ENCODE measurements at places on chromosomes 16 and 17. TPM values are rescaled to one million over a fixed set of nuclear protein-coding genes. Genes with fewer than 3 reads are reported as not detected.

Gene CTRB2
- polyA plus RNA-seq = not detected

Gene MYH3
- 2.1 TPM for polyA plus RNA-seq

Gene RAPGEFL1
- polyA plus RNA-seq = 8.5 TPM

Gene CCL7
- polyA plus RNA-seq = not detected

Gene MYH8
- polyA plus RNA-seq = not detected

Gene ZNF385C
- 3.0 TPM for polyA plus RNA-seq

Gene HSDL1
- polyA plus RNA-seq = 44.8 TPM

Gene PRR29
- polyA plus RNA-seq = 8.9 TPM

Gene MT4
- not detected for polyA plus RNA-seq

- no peak for DNase-seq
These were observed 135.8 kb downstream of the SKAP1 start for GRCh38 chr17:48294020-48294805.

DNA sequence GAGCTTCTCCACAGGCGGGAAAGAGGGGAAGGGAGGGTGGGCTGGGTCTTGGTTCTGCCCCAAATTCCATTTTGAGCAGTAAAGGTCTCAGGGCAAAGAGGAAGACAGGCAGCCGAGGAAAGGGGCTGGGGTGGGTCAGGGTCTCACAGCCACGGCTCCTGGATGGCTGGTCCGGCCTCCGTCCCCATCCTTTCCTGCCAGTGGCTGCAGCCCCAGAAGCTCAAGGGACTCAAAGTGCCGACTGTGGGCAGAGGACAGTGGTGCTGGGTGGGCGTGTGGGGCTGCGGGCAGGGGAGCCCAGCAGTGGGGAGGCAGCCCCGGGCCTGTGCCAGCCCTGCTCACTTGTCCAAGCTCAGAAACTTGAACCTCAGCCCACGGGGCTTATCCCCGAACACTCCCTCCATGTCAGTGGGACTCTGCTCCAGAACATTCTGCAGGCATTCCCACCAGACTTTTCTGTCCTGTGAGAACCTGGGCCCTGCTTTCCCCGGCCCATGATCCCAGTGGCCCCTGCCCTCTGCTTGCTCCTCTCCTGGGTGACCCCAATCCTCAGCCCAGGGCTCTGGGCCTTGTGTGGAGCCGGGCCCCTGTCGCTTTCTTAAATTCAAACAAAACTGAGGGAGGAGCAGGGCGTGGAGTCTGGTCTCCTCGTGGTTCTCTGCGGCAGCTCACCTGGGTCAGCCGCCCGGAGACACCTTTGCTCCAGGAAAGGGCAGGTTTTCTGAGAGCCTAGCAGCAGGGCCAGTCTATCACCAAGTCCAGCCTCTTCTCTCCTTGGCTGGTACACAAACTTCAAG, 117.8 kb upstream of the METRNL start:
- no peak for DNase-seq

DNA sequence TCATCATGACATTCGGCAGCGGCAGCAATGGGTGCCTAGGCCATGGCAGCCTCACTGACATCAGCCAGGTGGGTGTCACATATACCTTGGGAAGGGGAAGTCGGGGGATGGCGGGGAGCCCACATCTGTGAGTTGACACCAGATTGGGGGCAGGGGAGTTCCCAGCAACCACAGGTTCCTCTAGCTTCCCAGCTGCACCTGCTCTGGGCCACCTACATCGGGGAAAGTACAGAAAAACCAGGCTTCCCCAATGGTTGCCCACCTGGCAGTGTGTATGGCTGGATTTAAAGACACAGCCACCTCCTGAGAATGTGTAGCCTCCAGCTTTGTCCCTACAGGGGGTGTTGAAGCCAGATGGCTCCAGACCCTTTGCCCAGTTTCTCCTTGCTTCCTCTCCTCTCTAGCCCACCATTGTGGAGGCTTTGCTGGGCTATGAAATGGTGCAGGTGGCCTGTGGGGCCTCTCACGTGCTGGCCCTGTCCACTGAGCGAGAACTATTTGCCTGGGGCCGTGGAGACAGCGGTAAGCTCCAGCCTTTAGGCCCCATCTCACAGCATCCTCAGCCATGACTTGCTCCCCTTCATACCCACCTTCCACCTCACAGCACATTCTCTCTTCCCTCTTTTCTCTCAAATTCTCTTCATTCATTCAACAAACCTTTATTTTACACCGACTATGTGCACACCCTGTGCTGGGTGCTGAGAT, 5.0 kb upstream of the TRAF4 start:
- DNase-seq = no peak

GRCh38 chr17:75688209-75688825, 21.2 kb downstream of the SAP30BP start:
- DNase-seq = no peak

GRCh38 chr17:73998249-73998648, 205.2 kb upstream of the RPL38 start:
- no peak for DNase-seq

GRCh38 chr17:31857920-31858641, 963 bp downstream of the COPRS start:
- DNase-seq = no peak

- no peak for DNase-seq
These were observed 511.5 kb downstream of the TOX3 start for GRCh38 chr16:52035436-52035835.

- peak; percentile 55 for DNase-seq
These were observed at the start of gene DRC7 for GRCh38 chr16:57694725-57695679. TSS of gene DRC7 (plus strand) at chr16:57694806. CDS start at chr16:57697950, 3,144 bp downstream.

- DNase-seq = no peak
These were observed 73.5 kb downstream of the GOSR1 start for GRCh38 chr17:30550512-30551273.

DNA sequence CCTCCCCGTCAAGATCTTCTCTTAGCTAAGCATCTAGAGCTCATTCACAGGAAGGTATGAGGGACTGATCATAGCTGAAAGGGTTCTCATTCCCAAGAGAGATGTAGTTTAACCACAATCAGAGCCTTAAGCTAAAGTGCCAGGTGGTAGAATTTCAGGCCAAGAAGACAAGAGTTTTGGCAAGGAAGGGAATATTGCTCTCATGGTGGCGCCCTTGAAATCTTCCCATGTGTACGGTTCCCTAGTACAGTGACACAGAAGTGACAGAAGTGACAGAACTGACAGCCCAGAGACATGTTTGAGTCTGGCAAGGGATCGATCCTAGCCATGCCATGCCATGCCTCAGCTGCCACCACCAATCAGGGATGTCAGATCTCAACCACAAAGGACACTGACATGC, 2.5 kb downstream of the GRIN2C start:
- DNase-seq = no peak

GRCh38 chr17:31327534-31328159, 6.2 kb upstream of the EVI2A start:
- no peak for DNase-seq

DNA sequence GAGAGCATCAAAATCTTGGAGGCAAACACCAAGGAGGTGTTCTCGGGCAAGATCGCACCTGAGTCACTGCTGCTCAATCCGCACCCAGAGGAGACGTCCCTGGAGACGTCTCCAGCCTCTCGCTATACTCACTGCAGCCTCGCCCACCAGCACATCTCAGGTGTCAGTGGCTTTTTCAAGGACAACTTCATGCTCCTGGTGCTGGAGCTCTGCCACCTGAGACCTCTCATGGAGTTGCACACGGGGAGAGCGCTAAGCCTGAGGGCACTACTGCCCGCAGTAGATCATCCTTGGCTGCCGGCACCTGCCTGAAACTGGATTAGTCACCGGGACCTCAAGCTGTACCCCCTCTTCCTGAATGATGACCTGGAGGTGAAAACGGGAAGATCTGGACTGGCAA, 2.6 kb upstream of the MBTPS1 start:
- DNase-seq = no peak

GRCh38 chr17:78432226-78433012, 54.0 kb downstream of the PGS1 start:
- DNase-seq = no peak

GRCh38 chr16:81537721-81538561, 93.3 kb downstream of the CMIP start:
- no peak for DNase-seq

- no peak for DNase-seq
These were observed 85.3 kb upstream of the C16orf82 start for GRCh38 chr16:26981266-26981938.

DNA sequence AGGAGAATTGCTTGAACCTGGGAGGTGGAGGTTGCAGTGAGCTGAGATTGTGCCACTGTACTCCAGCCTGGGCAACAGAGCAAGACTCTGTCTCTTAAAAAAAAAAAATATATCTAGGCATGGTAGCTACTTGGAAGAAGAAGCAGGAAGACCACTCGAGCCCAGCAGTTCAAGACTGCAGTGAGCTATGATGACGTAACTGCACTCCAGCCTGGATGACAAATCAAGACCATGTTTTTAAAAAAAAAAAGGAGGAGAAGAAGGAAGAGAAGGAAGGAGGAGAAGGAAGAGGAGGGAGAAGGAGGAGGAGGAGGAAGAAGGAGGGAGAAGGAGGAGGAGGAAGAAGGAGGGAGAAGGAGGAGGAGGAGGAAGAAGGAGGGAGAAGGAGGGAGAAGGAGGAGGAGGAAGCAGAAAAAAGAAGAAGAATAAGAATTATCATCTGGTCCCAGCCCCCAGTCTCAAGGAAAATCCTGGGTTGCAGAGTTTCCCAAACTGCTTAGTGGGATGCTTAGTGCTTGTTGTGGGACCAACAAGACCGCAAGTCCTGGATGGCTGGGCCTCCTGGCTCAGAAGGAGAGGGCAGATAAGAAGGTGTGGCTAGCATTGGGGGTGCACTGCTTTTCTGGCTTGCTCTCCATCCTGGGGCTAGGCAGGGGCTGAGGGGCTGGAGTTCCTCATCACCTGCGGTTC, 3.7 kb upstream of the DRC7 start:
- DNase-seq = no peak

DNA sequence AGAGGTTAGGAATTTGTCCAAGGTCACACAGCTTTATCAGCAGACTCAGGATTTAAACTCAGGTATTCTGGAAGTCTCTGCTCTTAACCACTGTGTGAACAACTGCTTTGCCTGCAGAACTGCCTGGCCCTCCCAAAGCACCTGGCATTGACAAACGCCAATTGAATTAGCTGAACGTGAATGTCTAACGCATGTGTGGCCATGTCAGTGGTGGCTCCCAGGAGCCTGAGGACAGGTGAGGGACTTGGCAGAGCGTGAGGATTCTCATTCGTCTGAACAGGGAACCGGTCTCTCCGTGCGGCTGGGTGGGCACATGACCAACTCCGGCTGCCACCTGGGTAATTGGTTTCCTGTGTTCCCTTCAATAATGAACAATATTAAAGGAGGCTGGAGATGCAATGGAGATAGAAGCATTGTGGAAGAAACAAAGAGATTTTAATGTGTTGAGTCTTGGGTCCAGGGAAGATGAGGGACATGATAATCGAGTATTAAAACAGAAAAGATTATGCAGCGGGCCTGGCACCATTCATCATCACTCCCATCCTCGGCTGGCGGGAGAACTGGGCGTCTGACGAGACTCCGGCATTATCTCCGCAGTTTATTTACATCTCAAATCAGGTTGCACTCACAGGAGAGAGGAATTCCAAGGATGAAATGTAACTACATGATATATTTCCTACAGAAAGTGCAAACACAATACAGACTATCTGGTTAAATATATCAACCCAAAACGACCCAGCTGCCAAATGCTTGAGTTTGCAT, 113.5 kb downstream of the NPIPB5 start:
- no peak for DNase-seq

DNA sequence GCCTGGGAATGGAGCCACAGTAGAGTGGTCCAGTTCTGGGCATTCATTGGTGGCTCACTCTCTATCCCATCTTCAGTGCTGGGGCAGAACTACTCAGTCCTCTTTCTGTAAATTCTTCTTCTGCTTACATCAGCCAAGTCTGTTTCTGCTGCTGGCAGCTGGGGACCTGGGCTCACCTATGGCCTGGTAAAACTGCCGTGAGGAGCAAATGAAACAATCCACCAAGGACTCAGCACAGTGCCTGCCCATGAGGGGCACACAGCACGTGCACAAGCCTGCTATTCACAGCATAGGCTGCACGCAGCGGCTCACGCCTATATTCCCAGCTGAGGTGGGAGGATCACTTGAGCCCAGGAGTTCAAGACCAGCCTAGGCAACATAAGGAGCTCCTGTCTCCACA, 30.9 kb upstream of the SNN start:
- DNase-seq = no peak

- DNase-seq = no peak
These were observed 383 bp downstream of the ZNF598 start for GRCh38 chr16:2009164-2009711.

DNA sequence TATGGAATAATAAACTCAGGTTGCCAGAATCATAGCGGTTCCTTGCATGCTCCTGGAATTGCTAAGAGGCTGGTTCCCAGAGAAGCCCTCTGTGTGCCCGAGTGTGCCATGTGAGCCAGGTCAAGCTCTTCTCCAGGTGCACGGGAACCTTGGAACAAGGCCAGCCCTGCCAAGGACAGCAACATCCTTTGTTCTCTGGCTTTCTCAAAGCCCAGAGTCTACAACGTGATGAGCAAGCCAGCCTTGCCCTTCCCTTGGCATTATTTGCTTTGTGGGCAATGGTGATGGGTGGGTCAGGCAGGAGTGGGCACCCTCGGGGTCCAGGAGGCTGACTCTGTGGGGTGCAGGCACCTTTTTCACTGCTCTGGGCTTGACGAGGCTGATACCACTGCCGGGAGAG, 14.2 kb upstream of the SEC14L1 start:
- no peak for DNase-seq

- DNase-seq = no peak
These were observed 4.6 kb downstream of the RAI1 start for GRCh38 chr17:17685775-17686291.

DNA sequence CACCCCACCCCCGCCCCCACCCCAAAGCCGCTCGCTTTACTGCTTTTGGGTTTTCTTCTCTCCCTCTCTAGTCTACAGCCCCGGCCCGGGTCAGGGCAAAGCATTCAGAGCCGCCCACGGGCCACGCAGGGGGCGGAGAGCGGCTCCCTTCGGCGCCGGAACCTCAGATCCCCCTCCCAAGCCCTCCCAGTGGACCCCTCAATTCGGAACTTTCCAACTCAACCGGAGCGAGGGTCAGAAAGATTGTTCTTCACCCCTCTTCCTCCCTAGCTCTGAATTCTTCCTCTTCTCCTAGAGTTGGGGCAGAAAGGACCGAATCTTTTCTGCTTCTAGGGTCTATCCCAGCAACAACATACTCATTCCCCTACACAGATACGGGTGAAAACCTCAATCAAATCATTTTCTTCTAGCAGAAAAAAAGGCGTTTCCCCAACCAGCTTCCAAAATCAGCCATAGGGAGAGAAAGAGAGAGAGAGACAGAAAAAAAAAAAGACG, 1.0 kb downstream of the HOXB2 start:
- no peak for DNase-seq

- no peak for DNase-seq
These were observed 67.8 kb downstream of the GOSR1 start for GRCh38 chr17:30545024-30545423.

All from right lung (tissue), 10 donors.